Stimulated activated CD8-positive, alpha-beta memory T cell treated with anti-CD3 and anti-CD28 coated beads, Interleukin-4, amount 100 ng/mL, for 4 hours (primary cell): ENCODE measurements at places on chromosomes 12 and 14.

DNA sequence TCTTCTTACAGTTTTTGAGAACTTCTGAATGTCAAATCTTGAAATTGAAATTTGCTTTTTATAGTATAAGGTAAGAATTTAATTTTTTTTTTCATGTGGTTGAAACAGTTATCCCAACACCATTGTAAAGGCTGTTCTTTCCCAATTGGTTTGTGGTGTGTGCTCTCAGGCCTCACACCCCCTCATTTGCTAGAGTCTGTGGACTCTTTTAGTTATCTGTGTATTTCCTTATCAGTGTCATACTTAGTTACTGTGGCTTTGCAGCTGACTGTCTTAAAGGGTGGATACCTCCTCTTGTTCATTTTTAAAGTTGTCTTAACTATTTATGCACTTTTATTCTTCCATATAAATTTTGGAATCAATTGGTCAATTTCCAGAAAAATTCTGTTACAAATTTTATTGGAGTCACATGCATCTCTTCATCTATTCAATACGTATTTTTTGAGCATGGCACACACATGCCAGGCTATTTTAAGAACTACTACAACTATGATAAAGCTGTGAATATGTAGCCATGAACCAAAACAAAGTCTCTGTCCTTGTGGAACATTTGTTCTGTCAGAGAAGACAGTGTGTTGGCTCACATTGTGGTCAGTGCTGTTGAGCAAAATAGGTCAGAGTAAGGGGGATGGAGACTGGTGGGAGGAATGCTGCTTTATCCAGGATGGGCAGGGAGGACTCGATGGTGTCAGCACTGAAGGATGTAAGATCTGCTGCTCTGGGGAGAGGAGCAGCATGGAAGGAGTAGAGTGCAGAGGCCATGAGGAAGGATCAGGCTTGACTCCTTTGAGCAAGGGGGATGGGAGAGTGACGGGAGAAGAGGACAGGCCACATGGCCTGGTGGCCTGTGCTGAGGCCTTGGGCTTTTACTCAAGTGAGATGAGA is 24.1 kb downstream of the FGF23 start:
- no peak for DNase-seq

GRCh38 chr12:123787466-123787865 is 25.4 kb downstream of the DNAH10 start:
- no peak for DNase-seq

- DNase-seq = no peak
Observed at GRCh38 chr14:64363265-64363846, 24.8 kb upstream of the MTHFD1 start.

DNA sequence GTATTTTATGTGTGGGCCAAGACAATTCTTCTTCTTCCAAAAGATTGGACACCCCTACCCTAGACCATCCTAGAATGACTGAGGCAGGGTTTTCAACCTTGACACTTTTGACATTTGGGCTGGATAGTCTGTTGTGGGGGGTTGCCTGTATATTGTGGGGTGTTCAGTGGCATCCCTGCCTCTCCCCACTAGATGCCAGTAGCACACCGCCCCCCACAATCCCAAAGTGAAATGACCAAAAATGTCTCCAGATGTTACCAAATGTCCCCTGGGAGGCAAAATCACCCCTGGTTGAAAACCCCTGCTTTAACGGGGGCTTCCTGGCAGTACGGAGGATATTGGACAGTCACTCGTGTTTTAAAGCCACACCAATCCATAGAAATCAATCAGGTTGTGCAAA is 219.6 kb downstream of the PHETA1 start:
- DNase-seq = no peak

DNA sequence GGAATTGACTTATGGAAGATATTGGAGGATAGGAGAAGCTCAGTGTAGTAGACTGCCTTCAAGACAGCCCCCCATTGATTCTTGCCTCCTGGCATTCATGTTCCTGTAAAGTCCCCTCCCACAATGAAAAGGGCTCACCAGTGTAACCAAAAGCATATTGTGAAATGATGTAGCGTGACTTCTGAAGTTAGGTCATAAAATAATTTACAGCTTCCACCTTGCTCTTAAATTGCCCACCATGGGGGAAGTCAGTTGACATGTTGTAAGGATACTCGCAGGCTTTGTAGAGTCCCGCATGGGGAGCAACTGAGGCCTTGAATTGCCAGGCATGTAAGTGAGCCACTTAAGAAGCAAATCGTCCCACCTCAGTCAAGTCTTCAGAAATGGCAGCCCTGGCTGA is 25.1 kb downstream of the GTSF1 start:
- no peak for DNase-seq

DNA sequence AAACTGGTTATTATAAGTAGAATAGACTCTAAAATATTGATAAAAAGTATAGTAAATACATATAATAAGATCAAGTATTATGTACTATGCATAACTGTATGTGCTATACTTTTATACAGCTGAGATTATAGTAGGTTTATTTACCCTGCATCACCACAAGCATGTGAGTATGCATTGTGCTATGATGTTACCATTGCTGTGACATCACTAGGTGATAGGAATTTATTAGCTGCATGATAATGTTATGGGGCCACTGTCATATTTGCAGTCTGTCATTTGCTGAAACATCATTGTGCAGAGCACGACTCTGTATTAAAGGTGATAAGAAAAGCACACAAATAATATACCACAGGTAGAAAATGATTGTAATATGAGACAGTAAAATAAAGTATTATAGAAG is 385.6 kb downstream of the ZFP36L1 start:
- DNase-seq = no peak

DNA sequence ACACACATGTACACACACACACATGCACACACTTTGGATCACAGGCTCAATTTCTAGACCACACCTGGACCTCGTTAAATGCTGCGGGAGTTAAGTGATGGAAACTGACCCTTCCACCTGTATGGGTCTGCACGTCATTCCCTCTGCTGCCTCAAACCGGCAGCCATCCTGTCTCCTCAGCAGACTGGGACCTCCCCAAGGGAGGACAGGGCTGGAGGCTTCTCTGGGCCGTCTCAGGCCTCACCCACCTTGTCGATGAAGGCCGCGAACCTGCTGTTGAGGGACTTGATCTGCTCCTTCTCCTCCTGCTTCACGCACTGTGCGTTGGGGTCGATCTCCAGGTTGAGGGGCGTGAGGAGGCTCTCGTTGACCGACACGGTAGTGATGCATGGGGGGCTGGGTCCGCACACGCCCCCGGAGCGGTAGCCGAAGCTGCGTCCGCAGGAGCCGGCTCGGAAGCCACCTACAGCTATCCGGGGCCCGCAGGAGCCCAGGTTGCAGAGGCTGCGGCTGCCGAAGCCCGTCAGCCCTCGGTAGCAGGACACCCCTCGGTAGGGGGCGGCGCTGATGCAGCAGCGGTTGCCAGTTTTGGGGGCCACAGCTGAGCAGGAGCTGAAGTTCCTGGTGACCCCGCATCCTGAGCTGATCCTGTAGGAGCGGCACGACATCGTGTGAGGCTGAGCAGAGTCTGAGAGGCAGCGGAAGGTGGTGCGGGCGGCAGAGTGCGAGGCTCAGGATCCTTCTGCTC is at the start of gene KRT85:
TSS of gene KRT85 (minus strand) at position 744 of the 748 bp plus-strand sequence. CDS start at position 668, 76 bp downstream.
- DNase-seq = no peak

DNA sequence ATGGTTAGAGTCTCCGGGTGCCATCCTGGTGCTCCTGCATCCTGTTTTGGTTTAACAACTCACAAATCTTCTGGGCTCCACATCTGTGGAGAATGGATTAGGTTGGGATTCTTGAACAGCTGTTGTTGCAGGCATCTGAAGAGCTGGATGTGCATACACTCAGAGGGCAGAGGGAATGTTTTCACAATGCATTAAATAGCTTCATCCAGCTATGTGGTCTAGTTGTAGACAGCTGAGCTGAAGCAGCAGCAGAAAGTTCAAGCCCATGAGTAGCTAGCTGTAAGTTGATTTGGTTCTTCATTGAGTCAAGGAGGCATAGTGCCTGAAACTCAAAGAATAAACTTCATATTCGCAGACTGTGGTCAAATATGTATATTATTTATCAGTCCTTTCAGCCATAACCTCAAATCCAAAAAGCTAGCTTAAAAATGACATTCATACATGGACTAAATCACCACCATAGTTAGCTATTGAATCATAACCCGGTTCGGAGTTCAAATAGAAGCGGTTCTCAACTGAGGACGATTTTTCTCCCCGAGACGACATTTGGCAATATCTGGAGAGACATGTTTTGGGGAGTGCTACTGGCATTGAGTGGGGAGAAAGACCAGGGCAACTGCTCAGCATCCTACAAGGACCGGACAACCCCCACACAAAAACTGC is 858 bp upstream of the ANKRD13A start:
- no peak for DNase-seq

- no peak for DNase-seq
Observed at GRCh38 chr12:115102450-115102849, 418.5 kb upstream of the TBX3 start.

GRCh38 chr12:115385141-115385540 is 701.2 kb upstream of the TBX3 start:
- DNase-seq = no peak

GRCh38 chr12:3243376-3244084 is 166.4 kb downstream of the TSPAN9 start:
- DNase-seq = no peak

- DNase-seq = no peak
Observed at GRCh38 chr14:90204516-90204915, 51.8 kb upstream of the PSMC1 start.

GRCh38 chr12:127399451-127399850 is 867.5 kb upstream of the TMEM132C start:
- DNase-seq = no peak
